ENCODE measurements at places on chromosomes 3 and 15.
A peak's percentile ranks its signal among the peaks of the same experiment; 100 is the strongest.

DNA sequence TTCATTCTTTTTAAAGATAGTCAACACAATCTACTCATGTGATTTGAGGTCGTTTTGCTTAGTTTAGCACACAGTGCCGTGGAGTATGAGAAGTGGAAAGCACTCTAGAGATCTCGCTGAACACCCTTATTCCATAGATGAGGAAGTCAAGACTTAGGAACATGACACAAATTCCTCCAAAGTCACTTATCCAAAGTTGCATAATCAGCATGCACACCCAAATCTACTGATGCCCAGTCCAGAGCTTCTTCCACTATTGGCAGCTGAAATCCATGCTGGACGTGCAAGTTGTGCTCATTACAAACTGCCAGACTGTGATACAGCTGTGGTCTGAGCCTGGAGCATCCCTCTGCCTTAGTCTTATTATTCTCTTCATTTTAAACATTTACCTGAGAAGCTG is 83.5 kb upstream of the ZNF280D start:
- DNase-seq: no peak

DNA sequence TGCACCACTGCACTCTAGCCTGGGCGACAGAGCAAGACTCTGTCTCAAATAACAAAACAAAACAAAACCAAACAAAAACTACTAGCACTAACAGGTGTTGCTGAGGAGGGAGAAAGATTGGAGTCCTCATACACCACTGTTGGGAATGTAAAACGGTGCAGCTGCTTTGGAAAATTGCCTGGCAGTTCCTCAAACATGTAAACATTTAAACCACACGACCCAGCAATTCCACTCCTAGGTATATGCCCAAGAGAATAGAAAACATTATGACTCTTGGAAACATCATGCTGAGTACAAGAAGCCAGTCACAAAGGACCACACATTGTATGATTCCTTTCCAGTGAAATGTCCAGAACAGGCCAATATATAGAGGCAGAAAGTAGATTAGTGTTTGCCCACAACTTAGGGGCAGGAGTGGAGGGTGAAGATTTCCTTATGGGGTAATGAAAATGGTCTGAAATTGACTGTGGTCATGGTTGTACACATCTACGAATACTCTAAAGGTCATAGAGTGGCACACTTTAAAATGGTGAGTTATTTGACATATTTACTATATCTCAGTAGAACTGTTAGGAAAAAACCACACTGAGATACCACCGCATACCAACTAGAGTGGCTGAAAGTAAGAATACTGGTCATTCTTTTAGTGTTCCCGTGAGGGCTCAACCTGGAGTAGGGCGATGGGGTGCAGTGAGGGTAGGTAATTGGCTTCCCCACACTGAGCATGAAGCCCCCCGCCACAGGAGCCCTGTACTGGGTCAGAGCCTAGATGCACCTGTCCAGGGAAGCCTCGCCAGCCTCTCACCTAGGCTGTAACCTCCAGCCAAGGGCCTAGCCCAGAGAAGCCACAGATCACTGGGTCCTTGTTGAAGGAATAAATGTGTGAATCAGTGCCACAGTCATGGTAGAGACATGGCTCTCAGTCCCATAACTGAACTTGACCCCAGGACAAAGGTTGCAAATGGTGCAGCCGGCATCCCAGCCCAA is 131.1 kb downstream of the NUP210 start:
- no peak for DNase-seq

DNA sequence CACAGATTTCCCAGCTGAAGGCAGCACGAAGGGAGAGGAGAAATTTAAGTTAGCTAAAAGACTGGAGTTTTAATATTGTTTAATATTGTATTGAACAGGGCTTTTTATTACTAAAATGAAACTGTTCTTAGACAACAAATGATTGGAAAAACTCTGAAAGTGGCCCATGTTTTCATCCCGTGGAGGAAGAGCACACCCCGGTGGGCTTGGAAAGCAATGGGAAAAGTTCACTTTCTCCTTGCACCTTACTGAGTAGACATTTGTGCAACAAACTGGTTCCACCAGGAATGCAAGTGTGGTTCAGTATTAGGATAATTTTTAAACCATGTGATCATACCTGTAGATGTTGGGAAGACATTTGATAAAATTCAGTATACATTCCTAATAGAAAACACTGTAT is 8.2 kb upstream of the ESYT3 start:
- peak; percentile 9 for DNase-seq

- DNase-seq: no peak
Measured at GRCh38 chr3:14007006-14007405, 117.7 kb downstream of the CHCHD4 start.

GRCh38 chr3:186365202-186365974 is 3.4 kb upstream of the DGKG start:
- DNase-seq: no peak

- DNase-seq: no peak
Measured at GRCh38 chr15:60569596-60569995, 90.7 kb upstream of the ICE2 start.

GRCh38 chr3:167120828-167121227 is 259.3 kb downstream of the ZBBX start:
- no peak for DNase-seq

- DNase-seq: peak; percentile 14
Measured at GRCh38 chr15:59051873-59052861, 52.8 kb upstream of the CCNB2 start.

GRCh38 chr3:125119752-125120378 is 64.1 kb upstream of the HEG1 start:
- no peak for DNase-seq

GRCh38 chr15:77839970-77840905 is 207.5 kb upstream of the LINGO1 start:
- no peak for DNase-seq

DNA sequence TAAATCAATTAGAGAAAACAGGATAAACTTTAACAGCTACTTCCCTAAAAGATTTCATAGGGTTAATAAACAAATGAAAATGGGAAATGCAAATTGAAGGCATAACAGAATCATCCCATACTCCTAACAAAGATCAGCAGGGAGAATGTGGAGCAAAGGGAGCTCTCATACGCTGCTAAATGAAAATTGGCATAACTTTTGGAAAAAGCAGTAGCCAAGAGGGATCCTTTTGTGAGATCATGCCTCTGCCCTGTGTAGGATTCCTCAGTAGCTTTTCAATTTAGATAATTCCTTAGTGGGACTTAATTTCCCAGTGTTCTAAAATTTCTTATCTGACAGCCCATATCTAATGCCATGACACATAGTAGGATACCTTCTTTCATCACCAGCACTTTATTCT is 18.2 kb downstream of the NIPA2 start:
- no peak for DNase-seq

DNA sequence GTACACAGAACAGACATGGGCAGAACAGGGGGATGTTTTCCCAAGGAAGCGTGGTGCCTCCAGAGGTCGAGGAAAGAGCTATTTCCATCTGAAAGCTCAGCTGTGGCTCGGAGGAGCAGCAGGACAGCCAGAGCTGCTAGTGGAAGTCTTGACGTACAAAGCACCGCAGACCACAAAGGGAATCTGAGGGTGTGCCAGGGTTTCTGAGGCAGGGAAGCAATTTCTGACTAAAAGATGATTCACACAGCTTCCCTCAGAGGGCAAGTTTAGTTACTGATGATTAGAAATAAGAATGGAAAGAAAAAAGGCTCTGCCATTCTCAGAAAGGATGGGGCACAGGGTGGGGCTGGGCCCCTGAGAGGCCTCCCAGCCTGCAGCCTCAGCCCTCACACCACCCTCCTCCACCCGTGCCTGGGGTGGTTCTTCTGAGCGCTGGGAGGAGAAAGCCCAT is 45.8 kb upstream of the SEC13 start:
- DNase-seq: no peak

DNA sequence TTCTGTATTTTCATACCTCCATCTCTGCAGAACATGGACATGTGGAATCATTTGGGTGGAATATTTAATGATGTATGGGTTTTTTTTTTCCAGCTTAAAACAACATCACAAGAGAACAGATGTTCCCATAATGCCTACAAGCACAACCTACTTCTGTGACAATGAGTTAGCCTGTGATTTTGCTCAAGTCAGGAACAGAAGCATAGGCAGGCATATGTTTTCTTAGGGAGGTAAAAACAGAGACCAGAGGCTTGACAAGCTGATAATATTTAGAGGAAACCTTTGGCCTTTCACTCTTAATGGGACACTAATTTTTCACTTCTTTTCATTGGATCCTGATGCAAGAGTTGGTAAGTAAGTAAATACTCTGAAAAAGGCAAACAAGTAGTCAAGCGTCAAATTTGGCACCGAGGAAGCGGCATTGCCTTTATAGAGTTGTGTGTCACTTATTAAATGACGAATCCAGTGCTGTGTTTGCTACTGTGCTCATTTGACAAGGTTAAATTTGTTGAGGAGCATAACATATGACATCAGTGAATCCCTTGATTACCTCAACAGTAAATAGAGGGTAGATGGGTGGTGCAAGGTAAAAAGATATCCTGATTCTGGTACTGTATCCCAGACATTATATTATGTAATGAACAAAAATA is 66.7 kb upstream of the RBMS3 start:
- DNase-seq: no peak

DNA sequence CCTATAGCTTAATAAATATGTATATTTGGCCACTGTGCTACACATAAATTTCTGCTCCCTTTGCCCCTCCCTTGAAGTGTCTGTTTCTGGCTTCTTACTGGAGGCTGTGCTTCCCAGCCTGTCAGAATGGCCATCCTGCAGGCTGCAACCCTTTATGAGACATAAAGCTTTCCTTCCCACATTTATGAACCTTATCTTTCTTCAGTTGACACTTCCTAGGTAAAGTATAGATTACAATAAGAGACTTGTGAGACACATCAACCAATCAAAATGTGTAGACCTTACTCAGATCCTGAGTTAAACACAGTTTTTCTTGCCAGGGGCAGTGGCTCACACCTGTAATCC is 29.5 kb downstream of the SCN11A start:
- no peak for DNase-seq

GRCh38 chr3:171457607-171458061 is 2.6 kb downstream of the TNIK start:
- no peak for DNase-seq

- no peak for DNase-seq
Measured at GRCh38 chr15:70348581-70349344, 251.0 kb upstream of the TLE3 start.

DNA sequence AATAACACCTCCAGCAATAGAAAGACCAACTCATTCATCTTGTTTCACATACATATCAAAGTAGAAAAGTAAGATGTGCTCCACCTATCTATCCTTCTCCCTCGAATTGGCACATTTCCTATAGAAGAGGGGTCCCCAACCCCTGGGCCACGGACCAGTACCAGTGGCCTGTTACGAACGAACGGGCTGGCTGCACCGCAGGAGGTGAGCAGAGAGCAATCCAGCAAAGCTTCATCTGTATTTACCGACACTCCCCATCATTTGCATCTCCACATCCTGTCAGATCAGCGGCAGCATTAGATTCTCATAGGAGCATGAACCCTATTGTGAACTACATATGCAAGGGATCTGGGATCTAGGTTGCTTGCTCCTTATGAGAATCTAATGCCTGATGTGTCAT is 95.0 kb upstream of the CGNL1 start:
- DNase-seq: peak; percentile 66

DNA sequence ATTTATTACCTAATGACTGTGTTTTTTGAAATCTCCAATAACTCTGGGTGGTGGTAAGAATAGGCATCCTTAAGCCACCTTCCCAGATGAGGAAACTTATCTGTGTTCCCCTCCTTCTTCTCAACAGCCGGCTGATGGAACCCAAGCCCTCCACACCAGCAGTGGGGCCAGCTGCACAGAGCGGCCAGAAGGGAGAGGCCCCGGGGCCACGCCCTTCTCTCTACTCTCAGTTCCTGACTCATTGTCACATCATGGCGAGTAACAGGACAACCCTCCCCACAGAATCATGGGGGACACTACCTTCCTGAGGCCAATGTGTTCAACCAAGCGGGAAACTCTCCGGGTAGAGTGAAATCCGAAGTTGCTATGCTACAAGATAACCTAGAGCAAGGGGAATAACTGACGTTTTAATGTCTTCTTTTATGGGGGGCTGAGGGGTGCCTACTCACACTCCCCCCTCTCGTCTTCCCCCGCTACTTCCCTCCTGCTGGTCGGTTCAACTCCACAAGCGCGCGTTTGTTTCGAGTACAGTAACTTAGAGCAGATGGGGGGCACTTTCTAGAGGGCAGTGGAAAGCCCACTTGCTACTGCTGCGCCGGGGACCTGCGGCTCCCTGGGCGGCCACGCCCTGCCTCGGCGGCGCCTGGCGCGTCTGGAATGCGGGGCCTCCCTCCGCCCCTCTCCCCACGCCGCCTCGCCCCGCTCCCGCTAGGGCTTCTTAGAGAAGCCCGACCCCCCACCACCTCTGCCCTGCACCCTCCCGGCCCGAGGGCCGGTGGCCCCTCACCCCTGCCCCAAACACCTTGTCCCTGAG is 621 bp downstream of the ANXA2 start:
- peak; percentile 70 for DNase-seq

- no peak for DNase-seq
Measured at GRCh38 chr15:59993041-59993750, 10.9 kb upstream of the FOXB1 start.

DNA sequence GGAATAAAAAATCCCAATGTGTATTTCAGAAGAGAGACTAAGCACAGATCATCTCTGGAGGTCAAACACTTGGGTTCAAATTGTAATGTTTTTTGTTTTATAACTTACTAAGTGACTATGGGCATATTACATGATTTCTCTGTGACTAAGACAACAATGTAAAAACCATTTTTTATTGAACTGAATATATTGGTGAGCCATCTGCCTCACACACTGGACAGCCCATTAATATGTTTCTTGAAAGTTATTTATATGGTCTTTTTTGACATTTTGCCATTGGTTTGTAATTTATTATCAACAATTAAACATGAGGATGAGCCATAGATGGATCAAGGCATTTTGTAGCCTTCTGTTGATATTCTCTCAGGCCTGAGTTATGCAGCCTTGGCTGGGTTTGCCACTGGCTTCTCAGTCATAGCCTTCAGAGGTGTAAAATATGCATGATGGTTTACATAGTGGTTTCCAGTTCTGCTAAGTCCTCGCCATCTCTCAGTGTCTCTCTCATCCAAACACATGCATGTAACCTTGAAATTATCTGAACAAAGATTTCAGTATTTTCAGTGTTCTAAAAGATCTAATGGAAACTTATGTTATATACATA is 997.2 kb downstream of the DIPK2A start:
- DNase-seq: no peak

- DNase-seq: no peak
Measured at GRCh38 chr3:128203169-128203568, 49.9 kb downstream of the EEFSEC start.

GRCh38 chr3:122681974-122682409 is 1.4 kb downstream of the PARP14 start:
- DNase-seq: no peak

DNA sequence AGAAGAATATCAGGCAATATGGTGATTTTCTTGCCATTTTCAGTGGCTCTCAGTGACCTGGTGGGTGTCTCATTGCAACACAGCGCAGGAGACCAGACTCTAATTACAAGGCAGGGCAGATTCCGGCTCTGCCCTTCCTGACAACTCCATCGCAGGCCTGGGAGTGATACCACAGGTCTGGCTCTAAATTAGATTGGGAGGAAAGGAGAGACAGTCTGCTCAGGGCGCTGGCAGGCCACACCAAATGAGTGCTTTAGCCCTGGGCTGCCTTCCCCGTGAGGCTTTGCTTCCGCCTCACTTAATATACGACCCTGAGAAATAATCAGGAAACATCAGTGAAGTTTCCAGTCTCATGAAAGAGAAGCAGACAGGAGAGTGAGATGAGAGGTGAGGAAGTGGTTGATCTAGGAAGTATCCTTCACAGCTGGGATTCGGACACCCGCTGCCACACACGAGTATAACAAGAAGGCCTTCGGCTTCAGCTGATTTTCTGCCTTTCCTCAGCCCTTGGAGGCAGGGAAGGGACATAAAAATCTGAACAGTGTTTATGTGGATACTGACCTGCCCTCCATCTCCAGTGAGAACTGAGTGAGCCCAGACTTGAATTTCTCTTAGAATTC is 73.7 kb upstream of the PROK2 start:
- DNase-seq: no peak

All from NAMALWA (cell line).